ENCODE measurements at places on chromosomes 4 and X. TPM values are rescaled to one million over a fixed set of nuclear protein-coding genes. Genes with fewer than 3 reads are reported as not detected.

DNA sequence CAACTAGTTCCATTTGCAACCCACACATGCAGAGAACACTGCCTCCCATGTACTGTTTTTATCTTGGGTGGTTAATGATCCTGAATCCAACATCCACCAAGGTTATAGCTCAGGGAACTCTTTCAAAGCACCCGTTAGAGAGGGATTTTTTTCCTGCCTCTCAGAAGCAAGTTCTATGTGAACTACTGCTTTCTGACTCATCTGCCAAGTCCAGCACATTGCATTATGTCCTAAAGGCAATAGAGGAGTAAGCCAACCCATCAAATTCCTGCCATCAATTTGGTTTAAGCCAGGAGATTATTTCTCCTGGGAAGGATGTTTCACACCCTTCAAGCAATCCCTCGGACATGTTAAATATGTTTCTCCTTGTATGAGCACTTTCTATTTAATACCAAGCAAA is 334.5 kb downstream of the GASK1B start:
- DNase-seq = no peak

- no peak for DNase-seq
These were observed 192.1 kb upstream of the LCORL start for GRCh38 chr4:18213576-18214198.

C4orf50 gene
- polyA plus RNA-seq = not detected

BTK gene
- polyA plus RNA-seq = 92.9 TPM

HERC6 gene
- 4.1 TPM for polyA plus RNA-seq

- DNase-seq = no peak
These were observed 8.1 kb downstream of the GAB1 start for GRCh38 chr4:143344774-143345173.

GRCh38 chr4:145887241-145887991 is 51.2 kb downstream of the ZNF827 start:
- no peak for DNase-seq

GRCh38 chrX:65093658-65094057 is 117.4 kb upstream of the ZC4H2 start:
- DNase-seq = no peak

DNA sequence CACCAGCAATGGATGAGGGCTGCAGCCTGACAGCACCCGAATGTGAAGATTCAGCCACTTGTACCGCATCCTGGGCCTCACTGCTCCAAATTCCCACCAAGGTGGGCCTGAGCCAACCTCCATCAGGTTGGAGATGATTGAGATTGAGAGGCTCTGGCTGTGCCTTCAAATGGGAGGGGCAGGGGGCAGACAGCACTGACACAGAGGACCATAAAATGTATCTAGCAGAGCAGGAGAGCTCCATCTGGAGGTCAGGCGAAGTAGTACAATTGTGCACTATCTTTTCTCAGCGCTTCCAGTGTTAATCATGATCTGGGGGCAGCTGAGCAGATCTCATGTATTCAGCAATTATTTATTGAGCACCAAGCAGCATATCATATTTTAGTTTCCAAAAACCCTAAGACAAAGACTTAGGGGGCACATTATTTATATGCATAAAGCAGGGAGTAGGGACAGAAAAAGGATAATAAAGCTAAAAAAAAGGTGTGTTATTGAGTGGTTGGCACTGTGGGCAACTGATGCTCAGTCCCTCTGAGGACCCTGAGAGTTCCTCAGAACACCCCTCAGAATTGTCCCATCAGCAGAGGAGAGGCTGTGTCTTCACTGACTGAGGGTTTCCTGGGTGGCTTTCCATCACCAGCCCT is 31.6 kb upstream of the C1QTNF7 start:
- no peak for DNase-seq

- DNase-seq = no peak
These were observed 196.4 kb upstream of the DDX53 start for GRCh38 chrX:22803353-22803752.

- DNase-seq = no peak
These were observed 217.4 kb upstream of the PITX2 start for GRCh38 chr4:110840221-110840654.

- DNase-seq = no peak
These were observed 62.2 kb downstream of the MFAP3L start for GRCh38 chr4:169963998-169964397.

AFF2 gene
- 0.70 TPM for polyA plus RNA-seq

DNA sequence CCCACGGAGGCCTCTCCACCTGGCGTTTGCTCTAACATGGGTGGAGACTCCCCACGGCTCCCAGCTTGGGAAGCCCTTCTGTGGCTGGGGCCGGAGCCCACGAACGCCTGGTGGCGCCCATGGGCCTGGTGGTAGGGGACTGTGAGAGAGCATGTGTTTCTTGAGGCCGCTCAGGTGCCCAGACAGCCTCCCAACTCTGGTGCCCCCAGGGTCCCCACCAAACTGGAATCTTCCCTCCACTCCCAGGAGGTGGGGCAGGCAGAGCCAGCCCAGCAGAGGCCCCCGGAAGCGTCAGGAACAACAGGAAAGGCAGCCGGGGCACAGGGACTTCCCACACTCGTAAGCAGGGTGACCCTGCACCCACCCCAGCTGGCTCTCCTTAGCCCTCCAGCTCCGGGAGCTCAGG is 33.3 kb upstream of the FGFR3 start:
- DNase-seq = no peak

BEX1 gene
- polyA plus RNA-seq = 0.62 TPM

EDA gene
- 0.31 TPM for polyA plus RNA-seq

- peak; percentile 87 for DNase-seq
These were observed 68.4 kb downstream of the GPAT3 start for GRCh38 chr4:83604321-83604720.

DNA sequence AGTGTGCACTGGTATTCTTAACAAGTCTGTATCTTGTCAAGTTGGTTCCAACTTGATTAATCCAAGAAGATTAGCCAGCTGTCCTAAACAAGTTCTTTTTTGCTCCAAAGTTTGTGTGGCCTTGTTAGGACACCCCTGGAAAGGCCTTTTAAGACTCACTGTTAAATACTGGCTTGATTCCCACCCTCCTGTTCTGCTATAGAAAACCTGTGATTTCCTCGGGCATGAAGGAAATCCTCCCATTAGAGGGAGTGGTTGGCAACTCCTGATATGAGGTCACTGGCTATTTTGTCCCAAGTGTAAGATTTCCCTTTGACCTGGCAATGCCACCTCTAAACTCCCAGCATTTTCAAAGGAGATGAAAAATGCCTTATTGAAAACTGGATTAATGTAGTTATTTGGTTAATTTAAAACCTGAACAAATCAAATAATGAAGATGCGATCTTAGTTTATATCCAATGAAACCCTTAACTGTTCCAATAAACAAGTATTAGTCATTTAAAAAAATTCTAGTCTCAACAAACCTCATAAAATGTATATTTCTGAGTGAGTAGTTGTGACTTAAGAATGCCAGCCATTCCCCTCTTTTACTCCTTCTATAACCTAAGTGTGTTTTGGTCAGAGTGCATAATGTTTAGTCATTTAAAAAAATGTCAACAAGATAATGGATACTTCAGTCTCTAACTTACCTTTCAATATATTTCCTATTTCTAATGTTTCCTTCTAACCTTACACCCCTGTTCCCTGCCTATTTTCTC is 94.4 kb downstream of the NPNT start:
- no peak for DNase-seq

DNA sequence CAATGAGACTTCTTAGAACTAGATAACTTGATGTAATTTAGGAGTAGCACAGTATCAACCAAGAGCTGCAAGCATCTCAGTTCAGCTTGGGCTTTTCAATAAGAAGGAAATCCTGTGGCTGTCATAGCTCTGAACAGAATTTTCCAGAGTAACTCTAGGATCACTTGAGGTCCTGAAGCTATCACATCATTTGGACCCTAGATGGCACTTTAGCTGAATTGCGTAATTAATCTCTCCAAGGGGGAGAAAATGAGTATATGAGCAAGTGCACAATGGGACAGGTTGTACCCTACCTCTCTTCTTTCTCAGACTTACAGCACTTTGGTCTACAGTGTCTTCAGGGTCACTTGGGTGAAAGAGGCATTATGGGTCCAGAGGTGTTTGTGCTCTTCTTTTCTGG is 45.2 kb downstream of the SLC4A4 start:
- DNase-seq = no peak

- no peak for DNase-seq
These were observed 26.9 kb downstream of the IGSF1 start for GRCh38 chrX:131262200-131262599.

- DNase-seq = peak; percentile 40
These were observed 61.0 kb downstream of the HPRT1 start for GRCh38 chrX:134520860-134521390.

DNA sequence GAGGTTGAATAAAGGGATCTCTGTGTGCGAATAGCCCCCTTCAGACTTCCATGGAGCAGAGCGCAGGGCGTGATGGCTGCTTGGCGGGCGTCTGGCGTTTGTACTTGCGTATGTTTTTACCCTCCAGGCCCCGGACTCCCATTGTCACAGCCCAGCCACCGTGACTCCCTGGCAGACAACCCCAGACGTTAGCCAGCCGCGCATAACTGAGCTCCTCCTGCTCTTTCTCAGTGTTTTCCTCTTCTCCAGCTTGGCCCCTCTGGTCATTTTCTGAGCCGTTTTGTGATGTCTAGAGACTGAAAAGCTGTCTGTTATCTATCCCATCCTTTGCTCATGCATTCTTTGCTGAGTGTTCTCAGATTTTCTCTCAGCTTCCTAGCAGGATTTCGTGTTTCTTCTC is 54.3 kb downstream of the IGFBP7 start:
- no peak for DNase-seq

- DNase-seq = no peak
These were observed 36.0 kb upstream of the MGST2 start for GRCh38 chr4:139629436-139630125.

DNA sequence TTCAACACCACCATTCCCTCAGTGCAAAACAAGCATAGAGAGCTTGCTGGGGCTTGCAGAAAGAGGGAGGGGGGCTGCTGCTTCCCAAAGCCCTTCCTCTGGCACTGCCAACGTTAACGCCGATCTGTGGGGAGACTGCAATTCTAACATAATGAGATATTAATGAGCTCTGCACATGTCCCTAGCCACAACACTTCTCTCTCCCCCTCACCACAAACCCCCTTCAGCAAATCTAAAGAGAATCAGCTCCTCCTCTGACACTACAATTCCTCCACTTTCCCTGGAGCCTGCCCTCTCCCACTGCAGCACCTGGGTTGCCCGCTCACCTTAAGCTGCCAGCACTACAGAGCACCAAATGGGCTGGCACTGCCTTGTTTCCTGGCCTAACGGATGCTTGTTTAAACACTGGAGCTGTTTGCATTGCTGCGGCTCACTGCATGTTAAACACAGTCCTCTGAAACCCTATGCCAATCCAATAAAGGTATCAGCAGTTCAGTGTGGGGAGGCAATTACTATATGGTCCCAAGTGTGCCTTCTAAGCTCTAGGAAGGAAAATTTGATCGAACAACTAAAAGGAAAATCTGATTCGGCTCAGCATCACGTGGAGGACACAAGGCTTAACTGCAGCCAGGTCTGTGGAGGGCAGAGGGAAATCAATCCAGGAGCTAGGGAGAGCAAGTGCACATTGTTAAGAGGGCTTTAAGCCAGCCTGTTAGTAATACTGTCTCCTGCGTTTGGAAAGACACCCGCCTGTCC is 232.4 kb downstream of the MAML3 start:
- DNase-seq = no peak

BANK1 gene
- 5.2 TPM for polyA plus RNA-seq

GRCh38 chr4:157664726-157665125 is 444.2 kb downstream of the GRIA2 start:
- DNase-seq = no peak

DNA sequence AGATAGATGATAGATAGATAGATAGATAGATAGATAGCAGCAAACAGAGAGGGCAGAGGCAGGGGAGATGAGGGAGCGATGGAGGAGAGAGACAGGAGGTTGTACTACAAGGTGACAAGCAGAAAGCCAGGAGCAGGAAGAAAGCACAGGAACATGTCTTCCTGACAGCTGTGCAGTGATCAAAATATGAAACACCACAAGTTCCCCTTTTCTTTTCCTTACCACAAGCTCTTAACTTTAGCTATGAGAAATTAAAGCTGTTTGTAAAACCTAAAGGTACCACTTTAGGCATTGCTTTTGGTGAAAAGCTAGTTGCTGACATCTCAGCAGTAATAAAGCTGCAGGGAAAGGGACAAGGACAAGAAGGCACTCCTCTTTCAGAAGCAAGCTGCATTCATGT is 9.1 kb upstream of the MAGED4B start:
- DNase-seq = no peak

ANOS1 gene
- 0.18 TPM for polyA plus RNA-seq

DNA sequence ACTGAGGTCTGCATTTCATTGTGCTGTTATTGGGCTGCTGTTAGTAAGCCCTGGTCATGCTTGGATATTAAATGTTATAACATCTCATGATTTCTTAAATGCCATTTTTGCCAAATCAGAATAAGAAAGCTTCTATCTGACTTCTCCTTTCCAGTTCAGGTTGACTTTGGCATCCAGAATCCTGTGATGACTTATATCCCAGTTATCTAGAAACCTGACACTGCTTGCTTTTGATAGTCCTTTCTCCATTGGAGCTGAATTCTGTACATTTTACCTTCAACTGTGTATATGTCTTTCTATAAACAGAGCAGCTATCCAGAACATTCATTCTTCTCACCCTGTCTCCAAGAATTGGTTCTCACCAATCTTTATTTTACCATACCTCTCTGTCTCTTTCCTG is 257.7 kb upstream of the GNPDA2 start:
- no peak for DNase-seq

DNA sequence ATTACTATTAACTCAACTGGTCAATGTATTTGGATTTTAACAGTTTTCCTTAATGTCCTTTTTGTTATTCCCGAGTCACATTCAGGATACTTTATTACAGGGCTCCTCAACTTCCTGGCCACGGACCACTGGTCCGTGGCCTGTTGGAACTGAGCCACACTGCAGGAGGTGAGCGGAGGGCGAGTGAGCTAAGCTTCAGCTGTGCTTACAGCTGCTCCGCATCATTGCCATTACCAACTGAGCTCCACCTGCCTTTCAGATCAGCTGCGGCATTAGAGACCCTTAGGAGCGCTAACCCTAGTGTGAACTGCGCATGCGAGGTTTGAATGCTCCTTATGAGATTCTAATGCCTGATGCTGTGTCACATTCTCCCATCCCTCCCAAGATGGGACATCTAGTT is 591.7 kb downstream of the CCSER1 start:
- DNase-seq = no peak

GRCh38 chrX:26925088-26925487 is 538.1 kb downstream of the PPP4R3C start:
- DNase-seq = no peak

- peak; percentile 75 for DNase-seq
These were observed 863 bp upstream of the XPNPEP2 start for GRCh38 chrX:129737916-129738315.

KCND1 gene
- polyA plus RNA-seq = not detected

EGF gene
- 0.17 TPM for polyA plus RNA-seq

DNA sequence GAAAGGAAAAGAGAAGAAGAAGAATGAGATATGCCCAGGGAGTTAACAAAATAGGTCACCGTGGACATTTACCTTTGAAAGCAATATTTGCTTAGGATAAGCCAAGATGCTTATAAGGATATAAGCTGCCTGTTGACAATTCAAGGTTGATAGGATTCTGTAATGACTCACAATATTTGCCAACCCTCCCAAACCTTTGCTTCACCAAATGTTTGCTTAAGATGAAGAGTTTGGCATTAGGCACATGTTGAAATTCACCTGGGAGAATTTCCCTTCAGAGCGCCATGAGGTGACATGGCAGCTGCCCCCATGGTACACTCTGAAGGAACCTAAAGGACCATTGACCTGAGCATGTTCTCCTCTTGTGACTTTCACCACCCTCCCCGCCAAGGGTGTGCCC is 4.6 kb downstream of the PALLD start:
- DNase-seq = no peak

All from CD14-positive monocyte (primary cell).